ENCODE measurements at places on chromosomes 3 and 15.
A peak's percentile ranks its signal among the peaks of the same experiment; 100 is the strongest.

DNA sequence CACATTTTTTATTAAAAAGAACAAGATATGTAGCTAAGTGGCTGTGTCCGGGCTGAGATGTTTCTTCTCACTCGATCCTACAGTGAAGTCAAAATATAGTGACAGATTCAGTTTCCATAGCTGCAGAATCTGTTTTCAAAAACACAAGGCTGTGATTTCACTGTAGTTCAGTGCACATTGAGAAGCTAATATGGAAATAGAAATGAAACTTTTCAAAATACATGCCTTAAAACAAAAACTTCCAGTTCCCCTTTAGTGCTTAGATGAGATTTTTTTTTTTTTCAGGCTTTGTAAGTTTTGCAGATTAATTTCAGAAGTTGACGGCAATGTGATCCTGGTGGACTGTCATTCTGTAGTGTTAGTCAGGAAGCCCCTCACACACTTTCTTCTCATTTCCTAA is 23.8 kb upstream of the TRAK1 start:
- peak; percentile 72 for DNase-seq

DNA sequence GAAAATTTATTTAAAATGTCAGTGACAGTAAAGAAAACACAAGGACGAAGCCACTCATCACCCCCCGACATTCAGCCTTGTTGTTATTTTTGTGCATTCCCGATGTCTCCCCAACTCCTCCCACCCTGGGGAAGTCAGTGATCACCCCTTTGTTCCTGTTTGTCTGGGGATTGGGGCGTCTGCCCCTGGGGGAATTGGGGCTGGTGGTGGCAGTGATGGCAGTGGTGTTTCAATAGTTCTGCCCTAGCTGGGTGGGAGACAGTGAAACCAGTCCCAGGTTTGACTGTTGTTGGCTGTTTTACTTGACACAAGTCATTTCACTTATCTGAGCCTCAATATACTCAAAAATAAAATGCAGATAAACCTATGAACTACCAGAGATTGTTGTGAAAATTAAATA is 33.5 kb downstream of the IRAK2 start:
- DNase-seq = no peak

DNA sequence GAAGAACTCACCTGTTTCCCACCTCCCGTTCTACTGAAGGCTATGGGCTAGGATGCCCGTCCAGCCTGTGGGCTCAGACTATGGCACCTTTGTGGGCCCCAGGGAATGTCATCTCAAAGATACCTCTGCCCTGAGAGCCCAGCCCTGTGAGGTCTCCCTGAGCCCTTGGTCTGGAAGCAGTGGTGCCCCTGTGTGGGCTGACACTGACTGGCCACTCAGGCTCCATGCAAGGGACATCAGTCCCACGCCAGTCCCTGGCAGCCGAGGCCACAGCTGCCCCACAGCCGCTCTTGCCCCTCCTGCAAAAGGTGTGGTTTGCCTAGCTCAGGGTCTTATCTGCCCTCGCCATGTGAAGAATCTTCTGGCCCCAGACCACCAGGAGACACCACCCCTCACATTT is 106.9 kb downstream of the KLF13 start:
- no peak for DNase-seq

DNA sequence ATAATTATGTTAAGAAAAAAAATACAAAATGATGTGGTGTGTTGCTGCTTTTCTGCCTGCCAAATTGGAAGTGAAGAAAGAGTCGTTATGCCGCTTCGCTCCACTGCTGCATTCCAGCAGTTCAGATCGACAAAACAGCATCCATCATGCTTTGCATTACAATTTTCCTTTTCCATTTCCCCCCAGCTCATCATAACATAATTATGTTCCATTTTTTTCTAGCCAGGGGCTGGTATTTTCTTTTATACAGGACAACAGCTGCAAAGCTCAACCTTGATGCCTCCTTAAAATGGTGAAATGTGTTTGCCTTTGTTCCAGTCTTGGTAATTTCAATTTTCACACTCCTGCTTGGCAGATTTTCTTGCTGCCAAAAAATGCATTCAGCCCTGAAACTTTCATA is 44.9 kb upstream of the KBTBD12 start:
- DNase-seq = no peak

DNA sequence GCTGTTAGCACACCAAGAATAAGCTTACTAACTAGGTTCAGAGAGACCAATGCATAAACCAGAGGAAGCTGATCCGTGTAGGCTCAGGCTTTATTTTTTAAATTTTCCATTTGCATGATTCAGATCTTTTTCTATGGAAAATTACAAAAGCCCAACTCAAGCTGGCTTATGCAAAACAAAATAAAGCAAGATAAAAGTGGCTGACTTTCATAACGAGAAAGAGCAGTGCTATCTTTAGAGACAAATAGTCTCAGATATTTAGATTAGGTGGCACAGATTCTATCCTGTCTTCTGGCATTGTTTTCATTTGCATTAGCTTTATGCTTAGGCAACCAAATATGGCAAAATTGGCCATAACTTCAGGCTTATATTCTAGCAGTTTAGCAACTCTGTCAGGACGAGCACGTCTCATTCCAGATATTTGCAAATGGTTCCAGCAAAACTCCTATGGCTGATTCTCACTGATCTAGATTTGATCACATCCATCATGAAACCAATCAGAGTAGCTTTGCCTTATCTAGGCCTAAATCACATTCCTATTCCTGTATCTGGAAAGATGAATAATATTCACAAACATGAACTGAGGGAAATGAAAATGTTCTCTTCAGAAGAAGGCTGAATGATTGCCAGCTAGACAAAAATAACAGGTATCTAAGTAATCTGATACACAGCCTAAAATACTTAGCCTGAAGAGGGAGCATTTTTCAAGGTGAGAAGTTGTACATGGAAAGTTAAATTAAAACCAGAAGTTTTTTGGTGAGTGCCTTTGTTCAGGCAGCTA is 216.4 kb upstream of the DPPA4 start:
- no peak for DNase-seq

- peak; percentile 76 for DNase-seq
Measured at GRCh38 chr3:64345371-64345770, 120.1 kb upstream of the PRICKLE2 start.

DNA sequence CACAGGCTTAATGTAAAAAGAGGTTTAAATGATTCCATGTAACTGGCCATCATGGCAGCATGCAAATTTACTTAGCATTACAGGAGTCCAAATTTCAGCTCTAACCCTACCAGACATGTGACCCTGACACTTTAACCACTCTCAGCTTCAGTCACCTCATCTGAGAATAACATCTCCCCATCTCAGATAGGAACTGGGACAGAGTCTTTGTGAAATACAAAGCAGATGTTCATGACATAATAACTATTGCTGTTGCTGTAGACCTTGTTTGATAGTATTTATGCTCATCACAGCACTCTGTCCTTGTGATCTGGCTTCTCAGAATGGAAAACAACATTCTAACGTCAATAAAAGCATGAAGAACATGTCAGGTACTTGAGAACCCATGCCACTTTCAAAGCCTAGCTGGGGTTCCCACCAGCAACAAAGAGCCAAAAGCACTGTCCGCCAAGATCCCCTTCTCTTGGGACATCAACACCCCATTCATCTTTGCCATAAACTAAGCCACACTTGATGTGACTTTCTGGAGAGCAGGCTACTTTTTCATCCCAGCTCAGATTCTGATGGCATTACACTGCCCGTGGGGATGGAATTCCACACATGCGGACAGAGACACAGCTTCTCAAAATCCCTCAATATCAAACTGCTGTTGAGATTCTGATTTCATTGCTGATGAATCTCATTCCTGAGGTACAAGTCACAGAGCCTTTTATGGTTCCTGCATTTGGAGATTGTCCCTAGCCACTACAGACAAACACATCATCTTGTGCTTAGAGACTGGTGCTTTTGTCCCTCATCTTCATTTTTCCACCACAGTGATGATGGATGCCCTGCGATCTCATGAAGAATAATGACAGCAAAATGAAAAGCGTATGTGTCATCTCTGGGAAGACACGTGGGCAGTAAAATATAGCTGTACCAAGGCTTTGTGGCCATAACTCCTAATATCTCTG is 202.7 kb downstream of the TNIK start:
- peak; percentile 85 for DNase-seq

DNA sequence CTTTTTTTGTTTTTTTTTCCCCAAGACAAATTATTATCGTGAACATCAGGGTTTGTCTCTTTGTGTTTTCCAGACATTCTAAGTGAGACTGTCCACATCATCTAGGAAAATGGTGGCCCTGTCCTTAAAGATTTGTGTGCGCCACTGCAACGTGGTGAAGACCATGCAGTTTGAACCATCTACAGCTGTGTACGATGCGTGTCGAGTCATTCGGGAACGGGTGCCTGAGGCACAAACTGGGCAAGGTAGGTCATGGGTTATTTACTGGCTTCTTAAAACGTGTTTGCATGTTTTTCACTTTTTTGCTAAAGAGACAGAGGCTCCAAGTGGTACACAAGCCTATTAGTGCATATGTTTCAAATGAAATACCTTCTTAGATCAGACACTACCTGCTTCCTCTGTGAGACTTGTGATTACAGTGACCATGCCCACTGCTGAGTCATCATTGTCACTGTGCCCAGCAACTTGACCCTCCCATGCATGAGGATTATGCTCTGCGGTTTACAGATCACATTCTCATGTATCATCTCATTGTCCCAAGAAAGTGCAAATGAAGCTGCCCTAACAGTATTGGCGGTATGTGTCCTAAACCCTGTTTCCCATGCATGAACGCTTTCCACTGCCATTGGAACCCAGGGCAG is 395.2 kb upstream of the TPM1 start:
- peak; percentile 43 for DNase-seq

DNA sequence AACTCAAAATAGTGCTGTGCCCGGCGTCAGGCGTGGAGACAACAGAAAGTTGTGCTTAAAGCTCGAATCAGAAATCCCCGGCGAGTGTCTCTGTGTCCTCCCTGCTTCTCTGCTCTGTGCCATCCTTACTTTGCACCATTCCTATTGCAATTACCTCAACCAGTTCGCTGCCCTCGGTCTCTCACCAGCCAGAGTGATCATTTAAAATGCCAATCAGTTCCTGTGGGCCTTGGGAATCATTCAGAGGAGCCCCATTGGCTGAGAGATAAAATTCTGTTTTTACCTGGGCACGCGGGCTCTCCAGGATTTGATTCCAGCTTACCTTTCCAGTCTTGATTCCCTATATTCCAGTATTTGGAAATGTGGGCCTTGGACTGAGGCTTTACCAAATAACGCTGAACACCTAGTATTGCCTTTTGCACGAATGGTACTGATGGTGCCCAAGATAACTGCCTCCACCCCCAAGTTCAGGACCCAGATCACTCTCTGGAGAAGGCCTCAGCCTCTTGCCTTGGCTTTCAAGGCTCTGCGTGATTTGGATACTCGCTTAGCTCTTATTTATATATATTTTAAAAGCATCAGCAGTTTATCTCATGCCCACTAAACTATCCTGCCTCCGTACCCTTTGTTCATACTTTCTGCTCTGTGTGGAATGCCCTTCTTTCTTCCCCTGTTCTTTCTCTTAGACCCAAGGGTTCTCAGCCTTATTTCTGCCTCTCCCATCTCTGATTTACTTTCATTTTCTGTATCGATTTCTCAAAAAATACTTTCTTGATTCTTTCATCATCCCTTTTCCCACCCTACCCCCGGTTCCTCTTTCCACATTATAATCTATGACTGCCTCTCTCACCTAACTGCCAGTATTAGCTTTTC is 863 bp downstream of the PSMA4 start:
- peak; percentile 29 for DNase-seq

DNA sequence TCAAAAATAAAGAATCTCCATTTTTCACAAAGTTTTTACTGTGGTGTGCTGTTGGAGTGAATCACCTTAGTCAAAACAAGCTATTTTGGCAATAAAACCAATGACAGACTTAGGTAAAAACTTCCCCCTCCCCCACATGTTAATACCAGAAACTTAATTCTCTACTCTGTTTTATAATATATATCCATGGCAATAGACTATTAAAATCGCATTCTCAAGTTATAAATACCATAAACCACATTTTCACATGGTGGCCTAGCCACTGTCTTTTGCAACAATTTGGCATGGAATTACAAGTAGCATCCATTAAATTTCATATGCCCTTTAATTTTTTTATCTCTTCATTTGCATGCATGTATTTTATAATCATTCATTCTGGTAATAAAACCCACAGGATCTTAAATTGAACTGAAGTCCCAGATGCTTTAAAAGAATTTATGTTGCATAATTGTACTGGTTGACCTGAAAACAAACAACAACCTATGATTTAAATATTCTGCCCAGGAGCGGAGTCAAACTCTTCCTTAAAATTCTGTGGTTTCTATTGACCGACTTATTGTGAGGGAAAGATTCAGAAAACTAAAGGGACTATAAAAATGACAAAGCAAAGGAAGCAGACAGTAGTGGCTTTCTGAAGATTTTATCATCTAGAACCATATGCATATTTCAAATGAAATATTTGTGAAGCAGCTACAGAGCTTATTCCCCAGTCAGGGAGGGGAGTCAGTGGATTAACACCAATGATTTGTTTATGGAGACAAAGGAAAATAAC is 229.0 kb upstream of the TBL1XR1 start:
- peak; percentile 31 for DNase-seq

GRCh38 chr3:38717355-38718240 is 68.1 kb upstream of the SCN5A start:
- DNase-seq = no peak

GRCh38 chr15:38145651-38146111 is 107.0 kb upstream of the SPRED1 start:
- no peak for DNase-seq

- DNase-seq = peak; percentile 18
Measured at GRCh38 chr3:47082519-47082918, 81.4 kb downstream of the SETD2 start.

DNA sequence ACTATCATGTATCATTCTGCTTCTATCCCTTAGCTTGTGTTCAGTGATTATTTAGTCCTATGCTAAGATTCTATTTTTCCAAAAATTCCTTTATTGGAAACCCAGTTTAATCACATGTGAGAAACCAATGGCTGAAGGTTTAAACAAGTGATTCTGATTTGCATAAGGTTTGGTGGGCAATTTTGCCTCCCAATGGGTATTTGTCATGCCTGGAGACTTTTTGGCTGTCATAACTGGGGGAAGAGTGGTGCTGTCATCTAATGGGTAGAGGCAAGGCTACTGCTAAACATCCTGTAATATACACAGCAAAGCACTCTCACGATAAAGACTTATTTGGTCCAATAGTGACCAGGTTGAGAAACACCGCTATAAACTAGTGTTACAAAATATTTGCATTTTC is 148.7 kb downstream of the ALCAM start:
- no peak for DNase-seq

Measured in fibroblast of skin of scalp (primary cell).